Cerebellum (tissue), 4 donors: ENCODE measurements at places on chromosomes 4 and X.
A peak's percentile ranks its signal among the peaks of the same experiment; 100 is the strongest.

GRCh38 chrX:68498508-68499379 lies at the start of gene YIPF6:
Gene YIPF6, plus strand, starts transcription at chrX:68499051. Its CDS starts 16 bp downstream, at chrX:68499067.
- DNase-seq = peak; percentile 82

DNA sequence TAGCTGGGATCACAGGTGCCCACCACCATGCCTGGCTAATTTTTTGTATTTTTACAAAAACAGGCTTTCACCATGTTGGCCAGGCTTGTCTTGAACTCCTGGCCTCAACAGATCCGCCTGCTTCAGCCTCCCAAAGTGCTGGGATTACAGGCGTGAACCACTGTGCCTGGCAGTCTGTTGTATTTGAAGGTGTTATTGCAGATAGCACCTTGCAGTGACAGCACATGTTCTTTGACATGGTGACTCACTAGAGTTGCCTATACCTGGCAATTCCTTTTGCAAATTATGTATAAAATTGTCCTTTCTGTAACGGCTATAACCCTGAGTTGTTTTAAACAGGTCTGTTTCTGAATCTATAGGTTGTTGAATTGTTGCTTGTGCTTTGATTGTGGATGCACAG lies 7.9 kb downstream of the OGT start:
- no peak for DNase-seq

- no peak for DNase-seq
Measured at GRCh38 chr4:101039367-101039766, 308.0 kb downstream of the PPP3CA start.

DNA sequence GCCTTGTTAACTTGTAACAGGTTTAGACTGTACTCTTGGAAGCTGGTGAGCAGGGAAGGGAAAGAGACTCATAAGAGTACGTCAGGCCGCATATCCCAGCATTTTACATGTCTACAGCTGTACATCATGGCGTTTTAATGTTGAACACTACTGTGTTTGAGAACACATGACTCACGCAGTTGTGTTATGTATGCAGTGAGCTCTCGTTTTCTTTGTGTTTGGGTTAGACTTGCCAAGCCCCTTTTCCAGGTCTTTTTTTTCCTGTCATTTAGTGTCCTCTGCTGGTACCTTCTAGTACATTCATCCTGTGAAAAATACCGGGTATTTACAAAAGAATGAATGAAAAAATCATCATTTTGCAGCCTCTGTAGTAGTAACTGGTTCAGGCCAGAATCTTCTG lies 35.3 kb downstream of the SMS start:
- DNase-seq = peak; percentile 37

GRCh38 chrX:130738638-130739195 lies 164.3 kb downstream of the ENOX2 start:
- DNase-seq = peak; percentile 32

GRCh38 chr4:41072021-41072777 lies 142.1 kb downstream of the APBB2 start:
- no peak for DNase-seq

DNA sequence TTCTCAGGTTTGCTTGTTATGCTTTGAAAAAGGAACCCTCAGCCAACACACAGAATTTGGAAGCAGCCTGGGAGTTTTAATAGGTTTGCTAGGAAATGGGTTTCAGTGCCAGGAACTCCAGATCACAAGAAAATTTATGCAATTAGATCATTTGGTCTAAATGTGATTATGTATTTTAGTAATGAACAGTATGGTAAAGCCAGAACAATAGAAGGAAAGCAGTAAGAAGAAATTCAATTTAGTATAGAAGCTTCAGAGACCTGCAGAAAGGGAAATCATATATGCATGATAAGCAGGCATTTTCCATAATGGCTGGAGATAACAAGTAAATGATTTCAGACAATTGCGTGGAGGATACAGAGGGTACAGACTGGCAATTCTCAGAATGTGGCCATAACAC lies 184.7 kb downstream of the KCNIP4 start:
- peak; percentile 16 for DNase-seq

- no peak for DNase-seq
Measured at GRCh38 chr4:172095161-172095560, 282.0 kb downstream of the GALNTL6 start.

DNA sequence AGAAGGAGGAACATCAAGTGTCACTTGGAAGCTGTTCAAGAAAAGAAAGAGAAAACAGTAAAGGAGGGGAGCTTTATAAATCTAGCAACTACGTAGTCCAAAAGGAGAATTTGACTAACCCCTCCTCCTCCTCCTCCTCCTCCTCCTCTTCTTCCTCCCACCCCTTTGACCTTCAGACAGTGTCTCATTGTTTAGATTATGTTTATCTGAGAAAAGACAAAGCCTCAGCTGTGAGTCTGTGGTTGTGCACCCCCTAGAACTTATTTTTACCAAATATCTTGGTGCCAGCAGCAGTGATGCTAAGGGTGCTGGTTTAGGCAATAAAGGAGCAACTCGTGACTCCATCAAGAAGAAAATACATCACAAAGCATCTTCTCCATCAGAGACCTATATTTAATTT lies 68.9 kb upstream of the BMP2K start:
- no peak for DNase-seq
